ENCODE measurements at places on chromosomes 4 and X. TPM values are rescaled to one million over a fixed set of nuclear protein-coding genes. Genes with fewer than 3 reads are reported as not detected.

The AMOT gene
- 31.2 TPM for total RNA-seq

The UGT2B15 gene
- total RNA-seq = not detected

The S100G gene
- total RNA-seq = not detected

The SPATA4 gene
- not detected for total RNA-seq

DNA sequence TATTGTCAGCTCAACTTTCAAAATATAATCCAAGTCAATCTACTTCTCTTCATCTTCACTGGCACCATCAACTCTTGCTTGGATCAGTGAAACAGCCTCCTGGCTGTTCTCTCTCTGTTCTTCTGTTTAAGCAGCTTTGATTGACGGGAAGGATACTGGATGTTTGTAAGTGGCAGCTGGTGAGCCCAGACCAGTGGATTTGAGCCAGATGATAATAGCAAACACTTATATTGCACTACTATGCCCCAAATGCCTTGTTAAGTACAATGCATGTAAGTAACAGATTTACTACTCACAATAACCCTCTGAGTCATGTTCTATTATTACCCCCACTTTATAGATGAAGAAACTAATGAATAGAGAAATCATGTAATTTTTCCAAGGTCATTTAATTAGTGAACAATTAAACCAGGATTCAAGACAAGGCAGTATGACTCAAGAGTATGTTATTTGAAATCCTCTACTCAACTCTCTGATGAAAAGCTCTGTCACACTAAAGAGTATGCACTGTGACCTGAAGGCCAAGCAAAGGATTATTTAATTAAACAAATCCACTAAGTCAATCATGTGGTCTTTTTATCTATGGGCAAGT, 44.8 kb downstream of the SPANXN3 start:
- H3K27me3 ChIP-seq = no peaks in the 10 kb centered on the region
- H3K27ac ChIP-seq = no peak overlapping the region
- H3K36me3 ChIP-seq = no peaks in the 10 kb centered on the region
- DNase-seq = no peak

GRCh38 chrX:103442536-103442901, 66.2 kb downstream of the BEX3 start:
- no peak overlapping the region for H3K4me3 ChIP-seq
- H3K27ac ChIP-seq = no peak overlapping the region
- H3K27me3 ChIP-seq = no peaks in the 10 kb centered on the region
- no peaks in the 10 kb centered on the region for H3K4me1 ChIP-seq
- no peak for DNase-seq

GRCh38 chr4:85929961-85930665, 429.7 kb downstream of the MAPK10 start:
- no peaks in the 10 kb centered on the region for H3K36me3 ChIP-seq
- peaks cover 33% of the 10 kb centered on the region for H3K4me1 ChIP-seq
- no peaks in the 10 kb centered on the region for H3K27me3 ChIP-seq
- H3K27ac ChIP-seq = no peak overlapping the region
- H3K4me3 ChIP-seq = no peak overlapping the region

GRCh38 chrX:76064825-76065224, 108.0 kb upstream of the PBDC1 start:
- DNase-seq = no peak
- H3K36me3 ChIP-seq = peaks cover 5% of the 10 kb centered on the region
- H3K4me3 ChIP-seq = no peak overlapping the region
- no peaks in the 10 kb centered on the region for H3K4me1 ChIP-seq
- H3K27ac ChIP-seq = no peak overlapping the region
- peaks cover 1% of the 10 kb centered on the region for H3K27me3 ChIP-seq

DNA sequence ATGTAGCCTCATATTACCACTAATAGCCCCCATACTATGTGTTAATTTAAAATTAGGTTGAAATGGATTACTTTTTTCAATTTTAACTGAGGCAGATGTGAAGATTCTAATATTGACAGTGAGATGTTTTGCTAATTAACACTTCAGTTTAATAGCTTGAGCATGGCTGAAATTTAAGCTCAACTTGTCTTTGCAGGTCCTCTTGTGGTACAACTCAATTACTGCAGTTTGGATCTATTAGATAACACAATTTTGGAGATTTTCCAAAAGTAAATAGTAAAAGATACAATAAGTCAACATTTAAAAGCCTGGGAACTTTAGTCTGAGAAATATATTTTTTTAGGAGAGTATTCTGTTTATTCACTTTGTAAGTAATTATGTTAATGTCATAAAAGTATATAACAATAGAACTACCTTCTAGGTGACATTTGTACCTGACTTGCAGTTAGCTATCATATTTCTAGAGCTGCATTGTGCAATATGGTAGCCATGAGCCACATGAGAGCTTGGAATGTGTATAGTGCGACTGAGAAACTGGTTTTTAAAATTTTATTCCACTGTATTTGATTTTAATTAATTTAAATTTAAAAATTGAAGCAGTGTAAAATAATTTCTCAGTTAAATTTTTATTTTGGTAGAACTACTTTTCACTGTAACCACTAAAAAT, 73.1 kb upstream of the FMR1 start:
- H3K27me3 ChIP-seq = no peaks in the 10 kb centered on the region
- H3K4me3 ChIP-seq = no peak overlapping the region
- no peak for DNase-seq
- H3K27ac ChIP-seq = no peak overlapping the region
- no peaks in the 10 kb centered on the region for H3K36me3 ChIP-seq

DNA sequence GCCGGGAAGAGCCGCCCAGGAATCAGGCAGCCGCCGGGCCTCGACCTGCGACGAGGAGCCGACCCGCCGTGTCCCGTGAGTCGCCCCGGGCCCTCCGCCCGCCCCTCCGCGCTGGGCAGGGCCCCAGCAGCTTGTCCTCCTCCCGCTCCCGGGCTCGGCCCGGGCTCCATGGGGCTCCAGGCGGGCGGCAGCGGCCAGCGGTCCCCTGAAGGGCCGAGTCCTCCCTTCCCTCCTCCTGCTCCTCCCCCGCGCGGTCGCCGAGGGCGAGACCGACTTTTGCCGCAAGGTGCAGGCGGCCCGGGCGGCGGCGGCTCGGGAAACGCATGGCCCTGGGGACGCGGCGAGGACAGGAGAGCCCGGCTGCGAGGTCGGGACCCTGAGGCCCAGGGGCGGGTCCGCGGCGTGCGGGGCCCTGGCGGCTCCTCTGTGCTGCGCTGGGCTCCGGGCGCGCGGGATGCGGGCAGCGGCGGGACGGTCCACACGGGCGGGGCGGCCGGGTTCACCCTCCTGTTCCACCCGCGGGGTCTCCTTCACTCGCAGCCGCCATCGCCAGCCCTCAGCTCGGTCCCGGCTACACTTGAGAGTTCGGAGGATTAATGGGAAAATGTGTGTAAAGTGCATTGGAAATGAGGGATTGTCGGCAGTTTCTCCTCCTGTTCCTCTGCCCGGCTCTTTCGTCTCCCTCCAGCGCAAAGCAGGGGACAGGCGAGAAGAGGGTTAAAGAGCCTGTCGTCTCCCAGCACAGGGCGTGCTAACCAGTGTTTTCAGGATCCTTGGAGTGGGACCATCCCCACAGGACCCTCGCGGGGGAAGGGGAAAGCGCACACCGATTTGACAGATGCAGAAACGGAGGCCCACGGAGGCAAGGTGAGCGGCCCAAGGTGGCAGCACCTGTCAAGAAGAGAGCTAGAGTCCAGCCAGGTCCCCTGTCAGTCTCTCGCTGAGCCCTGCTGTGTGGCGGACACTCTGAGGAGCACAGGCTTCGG, 16.6 kb upstream of the ZNF718 start:
- peak overlapping the region; percentile 32 for H3K4me3 ChIP-seq
- H3K4me1 ChIP-seq = no peaks in the 10 kb centered on the region
- H3K27ac ChIP-seq = no peak overlapping the region
- peak; percentile 17 for DNase-seq
- peaks cover 21% of the 10 kb centered on the region for H3K36me3 ChIP-seq

GRCh38 chr4:174650711-174651355, 128.5 kb upstream of the HPGD start:
- no peak for DNase-seq
- H3K27me3 ChIP-seq = no peaks in the 10 kb centered on the region
- no peak overlapping the region for H3K4me3 ChIP-seq
- H3K36me3 ChIP-seq = no peaks in the 10 kb centered on the region
- H3K27ac ChIP-seq = no peak overlapping the region
- peaks cover 6% of the 10 kb centered on the region for H3K4me1 ChIP-seq

- H3K4me1 ChIP-seq = no peaks in the 10 kb centered on the region
- no peak overlapping the region for H3K4me3 ChIP-seq
- H3K36me3 ChIP-seq = peaks cover 7% of the 10 kb centered on the region
- H3K27me3 ChIP-seq = no peaks in the 10 kb centered on the region
- no peak overlapping the region for H3K27ac ChIP-seq
These were observed 572.9 kb upstream of the ZFP42 start for GRCh38 chr4:187422655-187423054.

DNA sequence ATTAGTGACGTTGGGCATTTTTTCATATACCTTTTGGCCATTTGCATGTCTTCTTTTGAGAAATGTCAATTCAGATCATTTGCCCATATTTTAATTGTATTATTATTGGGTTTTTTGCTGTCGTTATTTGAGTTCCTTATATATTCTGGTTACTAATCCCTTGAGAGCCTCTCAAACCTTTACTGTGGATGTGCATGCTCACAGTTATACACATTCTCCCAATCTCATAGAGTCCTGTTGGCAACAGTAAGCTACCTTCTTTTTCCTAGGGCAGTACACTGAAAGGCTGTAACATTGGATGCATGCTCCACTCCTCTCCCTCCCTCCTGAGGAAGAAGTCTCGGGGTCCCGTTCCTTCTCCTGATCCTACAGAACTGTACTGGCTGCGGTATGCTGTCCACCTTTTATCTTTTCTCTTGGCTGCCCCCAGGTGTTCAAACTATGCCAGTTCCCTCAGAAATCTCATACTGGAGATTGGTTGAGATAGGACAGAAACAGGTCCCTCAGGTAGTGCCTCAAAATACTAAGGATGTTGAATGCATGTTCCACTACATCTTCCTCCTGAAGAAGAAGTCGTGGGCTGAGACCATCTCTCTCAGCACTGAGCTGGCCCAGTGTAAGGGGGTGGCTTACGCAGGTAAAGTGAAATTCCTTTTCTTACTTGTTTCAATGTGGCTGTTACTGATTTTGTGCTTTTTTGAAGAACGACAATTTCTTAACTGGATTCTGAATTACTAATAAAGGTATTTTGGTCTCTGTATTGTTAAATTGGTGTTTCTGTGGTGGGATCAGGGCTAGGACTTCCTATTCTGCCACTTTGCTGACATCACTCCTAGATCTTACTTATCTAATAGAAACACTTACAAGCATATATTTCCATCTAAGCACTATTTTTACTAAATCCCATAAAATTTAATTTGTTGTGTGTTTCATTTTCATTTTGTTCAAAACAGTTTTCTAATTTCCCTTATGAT, 145.4 kb upstream of the HUWE1 start:
- no peak overlapping the region for H3K27ac ChIP-seq
- H3K4me3 ChIP-seq = no peak overlapping the region
- H3K4me1 ChIP-seq = no peaks in the 10 kb centered on the region
- H3K36me3 ChIP-seq = no peaks in the 10 kb centered on the region
- no peaks in the 10 kb centered on the region for H3K27me3 ChIP-seq
- peak; percentile 42 for DNase-seq

All from endothelial cell (in vitro differentiated cells).